M059J (cell line): ENCODE measurements at places on chromosomes 4 and X. TPM values are rescaled to one million over a fixed set of nuclear protein-coding genes. Genes with fewer than 3 reads are reported as not detected.

CISD2 gene
- total RNA-seq = 30.5 and 47.7 TPM in 2 replicates

GRCh38 chr4:67546004-67546356, 677 bp upstream of the CENPC start:
- no peak for DNase-seq

DNA sequence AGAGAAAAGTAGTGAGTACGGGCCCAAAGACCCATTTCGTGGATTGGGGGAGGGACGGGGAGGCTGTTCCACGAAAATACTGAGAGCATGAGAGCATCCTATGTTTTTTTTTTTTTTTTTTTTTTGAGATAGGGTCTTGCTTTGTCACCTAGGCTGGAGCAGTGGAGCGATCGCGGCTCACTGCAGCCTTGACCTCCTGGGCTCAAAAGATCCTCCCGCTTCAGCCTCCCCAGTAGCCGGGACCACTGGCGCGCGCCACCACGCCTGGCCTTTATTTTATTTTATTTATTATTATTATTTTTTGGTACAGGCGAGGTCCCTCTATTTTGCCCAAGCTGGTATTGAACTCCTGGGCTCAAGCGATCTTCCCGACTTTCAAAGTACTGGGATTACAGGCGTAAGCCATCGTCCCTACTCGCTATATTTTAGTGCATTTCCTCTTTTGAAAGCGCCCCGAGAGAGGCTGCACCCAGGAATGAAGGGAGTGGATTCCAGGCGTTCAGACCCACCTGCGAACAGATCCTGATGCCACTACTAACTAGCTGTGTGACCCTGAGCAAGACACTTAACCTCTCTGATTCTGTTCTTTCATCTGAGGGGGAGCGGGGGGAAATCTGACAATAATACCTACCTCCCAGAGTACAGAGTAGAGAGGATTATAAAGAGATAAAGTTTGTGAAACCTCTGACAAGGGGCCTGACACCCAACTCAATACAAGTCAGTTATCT, 5.4 kb upstream of the MSX1 start:
- DNase-seq = no peak

- DNase-seq = no peak
Observed at GRCh38 chr4:141335166-141335565, 114.5 kb downstream of the ZNF330 start.

EDNRA gene
- total RNA-seq = 4.3 and 6.5 TPM in 2 replicates

GRCh38 chr4:162422312-162422711, 258.5 kb upstream of the FSTL5 start:
- no peak for DNase-seq

- DNase-seq = no peak
Observed at GRCh38 chrX:110914281-110914680, 118.7 kb upstream of the CHRDL1 start.

CXCL13 gene
- not detected in 2 replicates for total RNA-seq

MAGEA2B gene
- 1.9 and 2.5 TPM in 2 replicates for total RNA-seq

DNA sequence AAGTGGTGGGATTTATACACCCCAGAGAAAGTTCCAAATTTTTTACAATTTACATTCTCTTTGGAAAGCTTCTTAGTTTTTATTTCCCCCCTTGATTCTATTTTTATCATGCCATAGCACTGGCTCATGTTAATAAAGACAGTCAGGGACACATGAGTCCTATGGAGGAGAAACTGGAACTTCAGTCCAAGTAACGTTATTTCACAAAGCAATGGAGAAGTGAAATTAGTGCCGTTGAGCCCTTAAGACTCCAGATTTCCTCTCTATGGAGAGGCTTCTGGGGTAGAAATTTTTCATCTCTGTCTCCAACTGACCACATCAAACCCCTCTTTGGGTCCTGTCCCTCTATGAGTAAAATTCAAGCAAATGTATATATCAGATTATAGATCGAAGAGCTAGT, 12.8 kb upstream of the TASL start:
- no peak for DNase-seq

- peak; percentile 85 for DNase-seq
Observed at GRCh38 chrX:48465336-48465933, 4.6 kb downstream of the SLC38A5 start.

DNA sequence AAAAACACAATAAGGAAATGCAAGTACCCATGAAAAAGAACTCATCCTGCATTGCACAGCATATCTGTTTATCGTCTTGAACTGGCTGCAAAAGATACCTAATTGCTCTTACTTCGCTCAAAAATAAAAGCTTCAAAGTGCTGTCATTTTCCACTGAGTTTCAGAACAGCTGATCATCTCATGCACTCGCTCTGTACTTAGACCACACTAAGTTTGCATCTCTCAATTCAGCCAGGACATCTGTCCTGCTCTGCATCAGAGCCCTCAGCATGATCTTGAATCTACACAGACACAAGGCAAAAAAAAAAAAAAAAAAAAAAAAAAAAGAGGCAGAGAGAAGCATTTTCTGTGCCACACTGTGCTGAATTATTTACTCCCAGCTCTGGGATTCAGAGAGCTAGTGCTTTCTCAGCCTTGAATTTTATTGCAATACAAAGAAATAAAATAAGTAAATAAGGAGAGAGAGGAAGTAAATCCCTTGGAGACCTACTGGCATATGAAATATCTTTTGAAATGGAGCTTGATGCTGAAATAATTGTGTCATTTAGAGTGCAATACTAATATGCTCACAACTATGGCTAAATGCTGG, 81.3 kb downstream of the PPP1R2C start:
- DNase-seq = no peak

- no peak for DNase-seq
Observed at GRCh38 chr4:189600718-189601435, 339.8 kb upstream of the FRG1 start.

- DNase-seq = peak; percentile 8
Observed at GRCh38 chrX:150503898-150504219, 64.6 kb upstream of the MTM1 start.

PPARGC1A gene
- 3.6 and 5.4 TPM in 2 replicates for total RNA-seq

NCAPG gene
- 51.7 and 71.8 TPM in 2 replicates for total RNA-seq

FATE1 gene
- total RNA-seq = 0.49 and 1.7 TPM in 2 replicates

DNA sequence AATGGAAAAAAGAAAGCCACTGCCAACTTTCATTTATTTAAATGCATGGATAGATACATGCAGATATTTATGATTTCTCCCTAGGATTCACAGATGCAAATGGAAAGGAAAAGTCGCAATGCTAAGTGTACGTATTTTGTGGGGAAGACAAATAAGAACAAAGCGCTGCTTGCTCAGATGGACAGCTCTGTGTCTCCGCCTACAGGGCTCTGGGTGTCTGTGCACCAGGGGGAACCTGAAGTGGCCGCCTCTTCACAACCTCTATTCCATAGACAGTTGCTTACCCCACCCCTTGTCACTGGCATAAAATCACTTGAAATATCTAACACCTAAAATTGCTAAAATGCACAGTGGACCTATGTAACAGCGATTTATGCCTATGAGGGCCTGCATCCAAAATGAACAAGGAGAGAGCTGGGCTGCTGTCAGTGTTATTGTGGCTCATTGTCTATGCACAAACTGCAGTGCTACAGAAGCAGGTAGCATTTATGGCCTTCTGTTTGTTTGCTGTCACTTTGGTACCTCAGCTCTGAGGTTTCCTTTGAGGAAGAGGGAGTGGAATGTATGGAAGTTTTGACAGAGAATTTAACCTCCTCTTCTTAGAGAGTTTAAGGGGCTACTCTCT, 58.6 kb upstream of the PAGE1 start:
- peak; percentile 24 for DNase-seq

CD38 gene
- 0.44 and 0.99 TPM in 2 replicates for total RNA-seq

ODAPH gene
- total RNA-seq = 0.10 TPM in 1 of 2 replicates, not detected in the other

- DNase-seq = no peak
Observed at GRCh38 chrX:131840799-131841495, 182.2 kb upstream of the STK26 start.

RIBC1 gene
- total RNA-seq = 0.94 and 2.2 TPM in 2 replicates

DNA sequence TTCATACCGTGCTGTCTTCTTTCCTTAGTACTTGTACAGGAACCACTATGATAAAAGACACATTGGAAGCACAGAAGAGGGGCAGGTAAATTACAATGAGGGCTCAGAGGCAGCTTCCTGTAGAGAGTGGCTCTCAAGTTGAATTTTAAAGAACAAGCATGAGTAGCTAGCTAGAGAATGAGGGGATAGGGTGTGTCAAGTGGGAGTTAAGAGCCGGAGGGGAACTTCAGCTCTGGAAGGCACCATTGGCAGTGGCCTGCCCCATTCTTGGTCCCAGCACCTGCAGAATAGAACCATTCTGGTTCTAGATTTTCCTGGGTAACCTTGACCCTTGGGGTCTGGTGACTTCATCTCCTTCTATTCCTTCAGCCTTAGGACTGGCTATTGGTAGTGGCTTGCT, 34.0 kb upstream of the JADE1 start:
- DNase-seq = no peak

IDUA gene
- total RNA-seq = 3.4 and 11.9 TPM in 2 replicates

DNA sequence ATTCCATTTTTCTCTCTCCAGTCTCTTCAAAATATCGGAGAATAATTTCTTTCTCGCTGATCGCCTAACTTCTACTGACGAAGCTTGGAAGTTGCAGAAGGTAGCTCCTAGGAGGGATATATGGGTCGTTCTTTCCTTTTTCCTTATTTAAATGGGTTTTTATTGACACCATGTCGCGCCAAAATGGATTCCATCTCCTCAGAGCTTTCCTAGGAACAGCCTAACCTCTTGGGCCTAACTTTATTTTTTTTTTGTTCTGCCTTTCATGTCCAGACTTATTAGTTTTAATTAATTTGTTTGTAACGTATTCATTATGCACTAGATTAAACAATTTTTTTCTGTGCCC, 359.4 kb upstream of the ZCCHC13 start:
- peak; percentile 29 for DNase-seq

PDLIM3 gene
- total RNA-seq = 7.4 and 14.5 TPM in 2 replicates

DNA sequence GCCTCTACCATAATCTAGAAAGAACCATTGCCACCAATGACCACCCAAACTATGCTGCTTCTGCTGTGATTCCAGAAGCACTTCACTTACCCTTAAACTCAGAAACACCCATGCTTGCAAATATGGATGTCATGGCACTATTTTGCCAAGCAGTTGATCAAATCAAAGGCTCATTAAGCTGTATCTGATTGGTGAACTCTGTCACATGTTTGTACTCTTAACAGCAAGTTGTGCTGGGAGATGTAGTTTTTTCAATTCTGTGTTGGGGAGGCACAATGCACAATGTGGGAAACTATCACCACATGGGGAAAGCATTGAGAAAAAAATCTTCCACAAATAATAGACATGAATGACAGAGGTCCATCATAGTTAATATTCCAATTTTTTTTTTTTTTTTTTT, 19.2 kb upstream of the SPCS3 start:
- no peak for DNase-seq

FAAH2 gene
- total RNA-seq = 0.17 and 0.69 TPM in 2 replicates

GRCh38 chr4:16029262-16029661, 54.6 kb downstream of the PROM1 start:
- no peak for DNase-seq

POLR2B gene
- 141 and 147 TPM in 2 replicates for total RNA-seq

DNA sequence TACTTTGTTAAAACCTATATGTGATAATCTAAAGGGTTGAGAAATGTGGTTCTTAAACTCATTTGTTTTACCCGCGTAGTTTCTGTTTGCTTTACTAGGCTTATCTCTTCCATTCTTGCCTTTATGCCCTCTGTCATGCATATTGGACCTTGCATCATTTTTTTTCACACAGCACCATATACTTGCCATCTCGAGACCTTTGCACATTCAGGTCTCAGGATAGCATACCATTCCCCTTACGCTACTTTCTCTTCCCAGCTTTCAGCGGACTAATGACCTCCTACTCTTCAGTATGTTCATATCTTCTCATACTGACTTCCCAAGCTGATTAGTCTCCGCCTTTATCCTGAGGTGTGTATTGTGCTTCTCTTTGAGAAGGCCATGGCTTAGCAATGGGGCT, 40.5 kb downstream of the USP38 start:
- no peak for DNase-seq

- DNase-seq = no peak
Observed at GRCh38 chr4:9931146-9931545, 90.2 kb downstream of the SLC2A9 start.

UGT2B10 gene
- not detected in 2 replicates for total RNA-seq

DNA sequence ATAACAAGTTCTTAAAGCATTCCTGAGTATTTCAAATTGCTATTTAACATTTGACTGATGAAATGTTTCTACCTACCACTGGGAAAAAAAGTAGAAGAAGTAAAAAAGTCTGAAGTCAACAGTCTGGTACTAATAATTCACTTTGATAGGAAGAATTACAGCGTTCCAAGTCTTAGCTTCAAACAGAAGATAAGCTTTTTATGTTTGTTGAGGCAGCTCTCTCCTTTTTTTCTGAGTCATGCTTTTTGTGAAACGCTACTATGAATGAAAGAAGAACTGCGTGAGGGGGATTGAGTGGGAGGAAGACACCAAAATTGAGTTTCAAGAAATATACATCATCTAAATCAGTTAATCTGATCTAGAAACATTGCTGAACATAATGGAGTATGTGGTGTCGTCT, 13.0 kb upstream of the KDR start:
- no peak for DNase-seq

GRCh38 chr4:187070740-187071139, 347.1 kb upstream of the FAT1 start:
- no peak for DNase-seq

RPL9 gene
- total RNA-seq = 1,320 and 3,545 TPM in 2 replicates

DNA sequence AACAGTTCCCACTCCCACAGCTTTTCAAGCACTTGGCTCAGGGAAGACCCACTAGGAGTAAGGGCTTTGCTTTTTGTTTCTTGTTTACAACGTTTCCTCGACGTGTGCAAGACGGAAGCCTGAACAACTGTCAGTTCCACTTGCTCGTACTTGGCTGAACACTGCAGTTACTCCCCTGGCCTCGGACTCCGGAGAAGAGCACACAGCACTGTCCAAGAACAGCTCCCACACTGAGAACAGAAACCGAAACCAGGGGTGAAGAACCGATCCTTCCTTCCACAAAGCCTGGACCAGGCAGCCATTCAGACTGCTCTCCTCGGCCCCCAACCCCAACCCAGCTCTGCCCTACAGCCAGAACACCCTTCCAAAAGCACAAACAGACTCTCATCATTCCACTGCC, 25.5 kb downstream of the IRF2 start:
- DNase-seq = peak; percentile 84

DNA sequence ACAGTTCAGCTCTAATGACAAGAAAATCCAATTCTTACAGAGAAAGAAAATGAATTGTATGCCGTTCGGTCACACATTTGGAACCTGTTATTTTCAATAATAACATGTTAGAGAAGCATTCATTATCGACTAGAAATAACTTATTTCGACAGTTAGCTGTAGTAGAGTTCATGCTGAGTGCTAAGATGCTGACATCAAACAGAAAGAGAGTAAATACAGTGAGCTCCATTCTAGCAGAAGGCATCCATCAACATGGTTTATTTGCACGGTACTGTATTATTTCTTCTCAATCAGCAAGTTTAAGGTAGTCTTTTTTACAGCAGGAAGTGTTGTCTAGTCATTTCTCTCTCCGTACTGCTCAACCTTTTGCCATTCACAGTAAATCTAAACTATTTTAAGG, 732.1 kb downstream of the STIM2 start:
- DNase-seq = no peak

- DNase-seq = peak; percentile 85
Observed at GRCh38 chr4:144666539-144667175, 20.7 kb downstream of the HHIP start.

NAP1L3 gene
- 0.69 and 0.86 TPM in 2 replicates for total RNA-seq

USP17L17 gene
- not detected in 2 replicates for total RNA-seq

EFHC2 gene
- total RNA-seq = 1.9 and 3.9 TPM in 2 replicates

SLC10A6 gene
- total RNA-seq = not detected in 2 replicates

NAP1L2 gene
- total RNA-seq = 0.12 and 0.62 TPM in 2 replicates

PCSK1N gene
- total RNA-seq = 4.1 and 9.0 TPM in 2 replicates
